Natural killer cell (primary cell): ENCODE measurements at places on chromosomes 2 and 18. TPM values are rescaled to one million over a fixed set of nuclear protein-coding genes. Genes with fewer than 3 reads are reported as not detected.

GRCh38 chr2:237734905-237735623 lies 63.5 kb upstream of the RBM44 start:
- no peaks in the 10 kb centered on the region for H3K27me3 ChIP-seq
- peaks cover 31% of the 10 kb centered on the region for H3K36me3 ChIP-seq
- no peak overlapping the region for H3K4me3 ChIP-seq
- DNase-seq = no peak

DNA sequence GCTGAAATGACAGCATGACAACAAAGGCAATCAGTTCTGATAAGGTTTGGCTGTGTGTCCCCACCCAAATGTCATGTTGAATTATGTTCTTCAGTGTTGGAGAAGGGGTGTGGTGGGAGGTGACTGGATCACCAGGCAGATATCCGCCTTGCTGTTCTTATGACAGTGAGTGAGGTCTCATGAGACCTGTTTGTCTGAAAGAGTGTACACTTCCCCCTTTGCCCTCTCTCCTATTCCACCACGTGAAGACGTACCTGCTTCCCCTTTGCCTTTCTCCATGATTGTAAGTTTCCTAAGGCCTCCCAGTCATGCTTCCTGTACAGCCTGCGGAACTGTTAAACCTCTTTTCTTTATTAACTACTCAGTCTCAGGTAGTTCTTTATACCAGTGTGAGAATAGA lies 553.0 kb downstream of the DCDC2C start:
- no peak overlapping the region for H3K4me3 ChIP-seq
- no peak overlapping the region for H3K27ac ChIP-seq
- no peak for DNase-seq
- no peaks in the 10 kb centered on the region for H3K4me1 ChIP-seq

DNA sequence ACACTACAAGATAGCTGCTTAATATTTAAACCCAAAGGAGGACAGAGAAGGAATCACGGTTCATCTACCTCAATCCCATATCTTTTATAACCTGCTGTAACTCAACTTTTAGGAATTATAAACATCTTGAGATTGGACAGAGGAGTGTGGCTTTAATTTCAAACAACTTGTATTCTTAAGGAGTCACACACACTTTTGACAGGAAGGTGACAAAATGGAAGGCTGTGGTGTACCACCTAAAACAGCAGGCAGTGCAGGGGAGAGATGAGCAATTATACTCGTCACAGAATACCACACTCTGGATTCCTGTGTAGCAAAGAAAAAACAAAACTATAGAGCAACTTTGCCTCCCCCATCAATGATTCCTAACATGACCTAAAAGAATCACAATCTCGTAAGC lies 194.8 kb downstream of the ZEB2 start:
- peak; percentile 34 for DNase-seq
- no peak overlapping the region for H3K4me3 ChIP-seq
- H3K27ac ChIP-seq = peak overlapping the region; percentile 74

GRCh38 chr2:176997074-176997791 lies 215.4 kb upstream of the HNRNPA3 start:
- H3K36me3 ChIP-seq = no peaks in the 10 kb centered on the region
- no peak overlapping the region for H3K4me3 ChIP-seq
- H3K4me1 ChIP-seq = no peaks in the 10 kb centered on the region
- DNase-seq = peak; percentile 26

DNA sequence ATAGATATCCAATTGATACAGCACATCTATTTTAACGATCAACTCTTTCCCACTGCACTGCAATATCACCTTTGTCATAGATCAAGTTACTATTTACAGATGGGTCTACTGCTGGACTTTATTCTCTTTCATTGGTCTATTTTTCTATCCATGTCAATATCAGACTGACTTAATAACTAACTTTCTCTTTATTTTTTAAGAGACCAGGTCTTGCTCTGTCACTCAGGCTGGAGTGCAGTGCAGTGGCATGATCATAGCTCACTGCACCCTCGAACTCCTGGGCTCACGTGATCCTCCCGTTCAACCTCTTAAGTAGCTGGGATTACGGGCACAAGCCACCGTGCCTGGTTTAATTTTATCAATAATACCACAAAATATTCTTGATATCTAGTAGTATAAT lies 71.2 kb downstream of the TLK1 start:
- no peak for DNase-seq
- H3K27me3 ChIP-seq = no peaks in the 10 kb centered on the region
- no peak overlapping the region for H3K4me3 ChIP-seq
- H3K4me1 ChIP-seq = peaks cover 3% of the 10 kb centered on the region

DNA sequence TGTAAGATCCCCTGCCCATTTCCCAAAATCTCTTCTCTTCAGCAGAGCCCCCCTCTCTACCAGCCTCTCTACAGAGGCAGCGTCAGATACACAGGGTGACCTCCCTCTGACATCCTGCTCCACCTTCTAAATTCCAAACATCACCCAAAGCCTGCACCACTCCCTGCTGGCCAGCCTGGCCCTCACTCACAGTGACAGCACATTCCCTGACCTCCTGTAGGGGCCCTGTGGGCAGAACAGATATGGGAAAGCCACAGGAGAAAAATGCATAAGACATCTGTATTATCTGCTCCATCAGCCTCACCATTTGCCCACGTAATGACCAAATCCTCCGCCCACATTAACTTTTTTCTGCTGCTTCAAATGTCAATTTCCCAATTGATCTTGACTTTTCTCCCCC lies 40.6 kb downstream of the TRABD2A start:
- H3K27ac ChIP-seq = no peak overlapping the region
- H3K4me1 ChIP-seq = peaks cover 42% of the 10 kb centered on the region
- H3K4me3 ChIP-seq = no peak overlapping the region
- H3K36me3 ChIP-seq = no peaks in the 10 kb centered on the region

GRCh38 chr2:215003001-215003400 lies 135.4 kb downstream of the ABCA12 start:
- H3K27me3 ChIP-seq = no peaks in the 10 kb centered on the region
- no peaks in the 10 kb centered on the region for H3K36me3 ChIP-seq
- H3K4me1 ChIP-seq = no peaks in the 10 kb centered on the region

GRCh38 chr2:6812857-6813530 lies 52.7 kb downstream of the CMPK2 start:
- DNase-seq = no peak
- no peaks in the 10 kb centered on the region for H3K4me1 ChIP-seq
- H3K27ac ChIP-seq = no peak overlapping the region
- H3K4me3 ChIP-seq = no peak overlapping the region
- H3K27me3 ChIP-seq = no peaks in the 10 kb centered on the region
- H3K36me3 ChIP-seq = no peaks in the 10 kb centered on the region

DNA sequence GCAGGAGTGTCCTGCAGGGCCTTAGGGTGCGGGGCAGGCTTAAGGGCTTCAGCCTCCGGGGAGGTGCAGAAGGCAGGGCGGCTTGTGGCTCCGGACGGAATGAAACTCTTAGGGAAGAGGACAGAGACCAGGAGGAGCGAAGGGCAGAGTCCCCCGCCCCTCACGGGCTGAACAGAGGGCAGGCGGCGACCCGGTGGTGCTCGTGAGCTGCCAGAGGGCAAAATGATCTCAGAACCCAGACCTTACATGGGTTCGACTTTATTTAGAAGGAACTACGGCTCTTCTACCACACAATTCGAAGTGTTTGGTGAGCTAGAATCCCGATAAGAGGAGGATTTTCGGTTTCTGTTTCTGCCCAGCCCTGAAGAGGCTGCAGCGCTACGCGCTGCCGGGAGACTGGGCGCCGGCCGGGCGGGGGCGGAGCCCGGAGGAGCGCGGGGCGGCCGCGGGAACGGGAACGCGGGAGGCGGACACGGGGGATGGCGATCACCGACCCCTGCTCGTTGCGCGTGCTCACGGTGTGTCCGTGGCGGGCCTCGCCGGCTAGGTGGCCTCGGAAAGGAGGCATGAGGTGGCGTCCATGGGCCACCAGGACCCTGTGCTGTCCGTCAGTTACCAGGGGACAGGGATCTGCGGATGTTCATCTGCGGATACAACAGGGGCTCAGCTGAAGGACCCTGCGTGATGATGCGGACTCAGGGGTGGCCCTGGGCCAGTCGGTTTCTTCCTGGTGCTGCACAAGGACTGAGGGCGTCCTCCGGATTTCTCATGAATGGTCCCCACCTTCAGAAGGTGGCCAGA lies 4.2 kb upstream of the SP100 start:
- peak overlapping the region; percentile 90 for H3K27ac ChIP-seq
- no peaks in the 10 kb centered on the region for H3K27me3 ChIP-seq
- H3K36me3 ChIP-seq = no peaks in the 10 kb centered on the region
- peak; percentile 64 for DNase-seq
- H3K4me3 ChIP-seq = peak overlapping the region; percentile 73

DNA sequence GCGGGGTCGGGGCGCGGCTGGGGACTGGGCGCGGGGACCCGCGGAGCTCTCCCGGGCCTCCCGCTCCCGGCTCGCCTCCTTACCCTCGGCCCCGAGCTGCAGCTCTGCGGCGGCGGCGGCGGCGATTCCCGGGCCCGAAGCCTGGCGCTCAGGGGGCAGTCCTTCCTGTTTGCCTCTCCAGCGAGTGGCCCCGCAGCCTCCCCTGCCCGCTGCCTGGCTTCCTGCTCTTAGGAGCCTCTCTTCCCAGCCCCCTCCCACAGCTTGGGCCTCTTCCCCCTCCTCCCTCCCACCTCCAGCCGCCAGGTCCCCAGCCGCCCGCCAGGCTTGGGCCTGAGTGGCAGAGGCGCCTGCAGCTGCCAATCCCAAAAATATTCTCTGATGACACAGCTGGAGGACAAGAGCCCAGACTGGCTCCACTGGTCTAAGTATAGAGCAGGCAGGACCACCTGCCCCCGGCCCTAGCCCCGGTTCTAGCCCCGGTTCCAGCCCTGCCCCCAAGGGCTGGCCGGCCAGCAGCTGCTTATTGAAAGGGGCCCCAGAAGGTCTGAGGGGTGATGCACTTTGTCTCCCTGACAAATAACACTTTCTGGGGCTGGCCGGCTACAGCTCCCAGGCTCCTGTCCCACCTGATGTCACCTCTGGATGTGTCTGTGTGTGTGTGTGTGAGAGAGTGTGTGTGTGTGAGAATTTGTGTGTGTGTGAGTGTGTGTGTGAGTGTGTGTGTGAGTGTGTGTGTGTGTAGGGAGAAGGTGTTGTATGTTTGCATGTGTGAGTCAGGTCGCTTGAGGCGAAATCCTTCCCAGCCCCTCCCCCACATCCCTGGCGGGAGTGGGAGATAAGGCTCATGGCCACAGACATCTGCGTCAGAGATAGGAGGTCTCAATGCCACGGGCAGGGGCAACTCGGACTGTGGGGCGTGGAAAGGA lies at the start of gene OBSL1:
Gene OBSL1, minus strand, starts transcription at position 229 of the 926 bp plus-strand sequence. CDS start 307 bp downstream, outside the sequence.
- no peak within 1 kb of the TSS for H3K4me3 ChIP-seq
- H3K27ac ChIP-seq = no peak within 1 kb of the TSS
- H3K36me3 ChIP-seq = no peaks in the 10 kb centered on the region

- DNase-seq = no peak
- peaks cover 37% of the 10 kb centered on the region for H3K36me3 ChIP-seq
- no peaks in the 10 kb centered on the region for H3K4me1 ChIP-seq
- H3K27me3 ChIP-seq = peaks cover under 1% of the 10 kb centered on the region
- no peak overlapping the region for H3K27ac ChIP-seq
These were observed 21.2 kb downstream of the MPHOSPH10 start for GRCh38 chr2:71151620-71152019.

DNA sequence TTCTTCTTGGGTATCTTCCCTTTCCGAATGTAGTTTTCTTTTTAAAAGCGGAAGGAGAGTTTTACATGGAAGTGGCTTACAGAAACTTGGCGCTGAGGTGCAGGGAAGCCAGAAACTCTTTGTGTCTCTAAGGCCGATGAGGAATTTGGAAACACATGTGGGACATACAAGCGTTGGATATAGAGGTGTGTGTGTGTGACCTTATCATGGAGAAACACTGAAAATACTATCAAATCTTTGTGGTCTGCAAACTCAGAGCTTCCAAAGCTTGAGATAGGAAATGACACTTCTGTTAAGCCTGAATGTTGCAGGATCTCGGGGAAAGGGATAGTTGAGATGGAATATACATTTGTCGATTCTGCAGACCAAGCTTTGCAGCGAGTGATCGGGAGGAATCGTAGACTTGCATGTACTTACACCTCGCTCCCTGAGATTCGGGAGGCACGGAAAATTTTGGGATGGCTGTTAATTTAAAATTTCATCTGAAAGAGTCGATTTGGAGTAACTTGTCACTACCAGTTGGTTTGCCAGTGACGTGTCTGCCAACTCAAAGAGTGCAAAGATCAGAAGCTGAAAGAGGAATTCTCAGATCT lies 1.0 kb downstream of the NAB1 start:
- H3K27ac ChIP-seq = peak overlapping the region; percentile 90
- H3K4me3 ChIP-seq = peak overlapping the region; percentile 99
- DNase-seq = no peak
- H3K27me3 ChIP-seq = no peaks in the 10 kb centered on the region
- peaks cover 14% of the 10 kb centered on the region for H3K4me1 ChIP-seq

DNA sequence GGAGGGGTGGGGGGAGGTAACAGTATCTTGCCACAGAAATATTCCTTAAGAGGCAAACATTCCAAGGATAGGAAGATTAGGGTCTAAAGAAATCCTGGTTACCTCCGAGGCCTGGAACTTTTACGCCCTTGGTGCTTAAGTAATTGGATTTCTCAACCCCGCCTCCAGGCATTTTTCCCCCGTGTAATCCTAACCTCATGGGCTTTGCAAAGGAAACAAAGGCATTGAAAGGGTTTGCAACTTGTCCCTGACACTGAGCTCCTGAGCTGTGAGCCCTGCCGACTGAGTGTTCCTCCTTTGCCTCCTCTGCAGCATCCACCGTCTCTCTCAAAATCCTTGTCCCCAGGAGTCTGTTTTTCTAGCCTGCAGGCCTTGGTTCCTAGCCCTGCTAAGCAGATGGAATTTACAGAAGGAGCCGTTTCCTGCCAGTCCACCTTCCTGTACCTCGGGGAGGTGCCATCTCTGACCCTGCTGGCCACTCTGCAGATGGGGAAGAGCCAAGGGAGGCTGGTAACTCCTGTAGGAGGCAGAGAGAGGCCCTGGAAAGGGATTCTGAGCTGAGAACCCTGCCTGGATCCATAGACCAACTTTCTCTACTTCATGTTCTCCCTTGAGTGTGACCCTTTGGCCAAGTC lies 24.2 kb downstream of the TET3 start:
- no peak overlapping the region for H3K4me3 ChIP-seq
- H3K36me3 ChIP-seq = no peaks in the 10 kb centered on the region
- H3K27ac ChIP-seq = no peak overlapping the region
- no peak for DNase-seq

DNA sequence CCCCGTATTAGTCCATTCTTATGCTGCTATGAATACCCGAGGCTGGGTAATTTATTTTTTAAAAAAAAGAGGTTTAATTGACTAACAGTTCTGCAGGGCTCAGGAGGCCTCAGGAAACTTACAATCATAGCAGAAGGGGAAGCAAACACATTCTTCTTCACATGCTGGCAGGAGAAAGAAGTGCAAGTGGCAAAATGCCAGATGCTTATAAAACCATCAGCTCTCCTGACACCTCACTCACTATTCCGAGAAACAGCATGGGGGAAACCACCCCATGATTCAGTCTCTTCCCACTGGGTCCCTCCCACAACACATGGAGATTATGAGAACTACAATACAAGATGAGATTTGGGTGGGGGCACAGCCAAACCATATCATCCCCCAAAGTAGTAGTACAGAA lies 2148.5 kb upstream of the PIK3C3 start:
- no peaks in the 10 kb centered on the region for H3K4me1 ChIP-seq
- H3K27ac ChIP-seq = no peak overlapping the region
- no peak overlapping the region for H3K4me3 ChIP-seq
- no peaks in the 10 kb centered on the region for H3K27me3 ChIP-seq
- DNase-seq = no peak

The B3GNT7 gene
- 113 TPM for total RNA-seq

The CD28 gene
- total RNA-seq = 0.54 TPM

The SERPINB7 gene
- not detected for total RNA-seq

The PROKR1 gene
- total RNA-seq = not detected

The GPR17 gene
- not detected for total RNA-seq

The ITPRIPL1 gene
- 28.7 TPM for total RNA-seq

The SRD5A2 gene
- total RNA-seq = not detected

The ZNF396 gene
- 1.2 TPM for total RNA-seq
